Left ventricle myocardium inferior (tissue), 1 donor: ENCODE measurements at places on chromosomes 7 and 10.

DNA sequence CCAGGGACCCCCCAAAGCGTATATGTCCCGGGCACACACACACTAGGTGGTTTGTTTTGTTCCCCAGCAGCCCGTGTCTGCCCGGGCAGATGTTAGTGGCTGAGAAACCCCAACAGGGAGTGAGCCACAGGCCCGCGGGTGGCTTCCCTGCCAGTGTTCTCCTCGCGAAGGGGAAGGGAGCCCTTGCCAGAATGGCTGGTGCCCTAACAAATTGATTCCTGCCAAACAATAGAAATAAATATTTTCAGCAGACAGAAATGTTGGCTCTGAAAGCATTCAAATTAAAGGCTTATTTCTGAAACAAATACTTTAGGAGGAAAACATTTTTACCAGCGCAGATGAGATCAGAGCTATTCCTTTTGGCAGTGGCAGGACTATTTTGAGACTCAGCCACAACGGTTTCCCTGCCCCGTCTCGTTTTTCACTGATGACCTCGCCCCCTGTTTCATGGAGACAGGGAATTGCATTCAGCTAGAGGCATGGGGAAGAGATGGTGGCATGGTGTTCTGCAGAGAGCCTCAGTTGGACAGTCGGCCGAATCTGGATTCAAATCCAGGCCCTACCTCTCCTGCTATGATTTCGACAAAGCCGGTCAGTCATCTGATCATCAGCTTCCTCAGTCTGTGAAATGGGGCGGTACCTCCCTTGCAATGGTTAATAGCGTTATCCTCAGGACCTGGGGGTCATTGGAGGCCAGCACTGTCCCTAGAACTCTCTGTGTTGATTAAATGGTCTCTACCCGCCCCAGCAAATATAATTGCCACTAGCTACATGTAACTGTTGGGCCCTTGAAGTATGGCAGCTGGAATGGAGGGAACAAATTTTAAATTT, 84.5 kb downstream of the CUX1 start:
- H3K27me3 ChIP-seq = no peaks in the 10 kb centered on the region
- no peak overlapping the region for H3K4me3 ChIP-seq
- no peak for DNase-seq

DNA sequence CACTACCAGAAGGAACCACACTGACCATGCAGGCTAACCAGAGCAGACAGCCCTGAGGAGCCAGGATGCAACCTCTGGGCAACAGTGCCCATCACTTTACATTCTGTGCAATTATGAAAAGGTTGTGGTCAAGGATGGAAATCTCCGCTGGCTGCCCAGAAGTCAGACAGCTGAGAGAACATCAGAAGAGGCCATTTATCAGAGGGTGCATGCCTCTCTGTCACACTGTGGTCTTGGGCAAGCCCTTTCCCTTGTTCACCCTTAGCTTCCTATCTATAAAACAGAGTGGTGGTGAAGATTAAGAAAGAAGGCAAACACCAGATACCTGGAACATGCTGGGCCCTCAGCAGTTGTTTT, 120.7 kb upstream of the GDF10 start:
- no peak overlapping the region for H3K4me3 ChIP-seq
- no peak for DNase-seq
- H3K27ac ChIP-seq = no peak overlapping the region
- no peaks in the 10 kb centered on the region for H3K4me1 ChIP-seq
- H3K36me3 ChIP-seq = no peaks in the 10 kb centered on the region

GRCh38 chr10:44975431-44976331, 2.9 kb downstream of the DEPP1 start:
- H3K4me3 ChIP-seq = peak overlapping the region; percentile 90
- peak overlapping the region; percentile 96 for H3K27ac ChIP-seq
- H3K36me3 ChIP-seq = peaks cover 55% of the 10 kb centered on the region
- no peak for DNase-seq

- H3K36me3 ChIP-seq = no peaks in the 10 kb centered on the region
- H3K4me1 ChIP-seq = no peaks in the 10 kb centered on the region
- H3K27me3 ChIP-seq = peaks cover 55% of the 10 kb centered on the region
- no peak overlapping the region for H3K27ac ChIP-seq
- no peak overlapping the region for H3K4me3 ChIP-seq
- DNase-seq = no peak
These were observed 62.7 kb upstream of the CARD11 start for GRCh38 chr7:3106361-3106826.

DNA sequence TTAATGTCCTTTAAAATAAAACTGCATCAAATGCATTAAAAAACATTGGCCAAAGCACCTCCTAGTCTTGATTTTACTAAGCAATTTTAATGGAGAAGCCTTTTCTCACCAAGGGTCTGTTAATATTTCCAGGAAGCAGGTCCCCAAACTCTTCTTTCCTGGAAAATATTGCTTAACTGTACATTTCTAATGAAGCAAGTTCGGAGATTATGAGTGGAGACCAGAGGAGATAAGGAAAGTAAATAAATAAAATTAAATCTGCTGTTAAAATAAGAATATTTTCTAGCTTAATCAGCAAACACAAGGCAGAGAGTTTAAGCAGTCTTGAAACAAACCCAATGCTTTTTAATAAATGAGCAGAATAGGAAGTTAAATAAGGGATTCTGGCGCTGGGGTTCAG, 322.4 kb downstream of the PTEN start:
- H3K27ac ChIP-seq = no peak overlapping the region
- H3K4me3 ChIP-seq = no peak overlapping the region
- DNase-seq = no peak

DNA sequence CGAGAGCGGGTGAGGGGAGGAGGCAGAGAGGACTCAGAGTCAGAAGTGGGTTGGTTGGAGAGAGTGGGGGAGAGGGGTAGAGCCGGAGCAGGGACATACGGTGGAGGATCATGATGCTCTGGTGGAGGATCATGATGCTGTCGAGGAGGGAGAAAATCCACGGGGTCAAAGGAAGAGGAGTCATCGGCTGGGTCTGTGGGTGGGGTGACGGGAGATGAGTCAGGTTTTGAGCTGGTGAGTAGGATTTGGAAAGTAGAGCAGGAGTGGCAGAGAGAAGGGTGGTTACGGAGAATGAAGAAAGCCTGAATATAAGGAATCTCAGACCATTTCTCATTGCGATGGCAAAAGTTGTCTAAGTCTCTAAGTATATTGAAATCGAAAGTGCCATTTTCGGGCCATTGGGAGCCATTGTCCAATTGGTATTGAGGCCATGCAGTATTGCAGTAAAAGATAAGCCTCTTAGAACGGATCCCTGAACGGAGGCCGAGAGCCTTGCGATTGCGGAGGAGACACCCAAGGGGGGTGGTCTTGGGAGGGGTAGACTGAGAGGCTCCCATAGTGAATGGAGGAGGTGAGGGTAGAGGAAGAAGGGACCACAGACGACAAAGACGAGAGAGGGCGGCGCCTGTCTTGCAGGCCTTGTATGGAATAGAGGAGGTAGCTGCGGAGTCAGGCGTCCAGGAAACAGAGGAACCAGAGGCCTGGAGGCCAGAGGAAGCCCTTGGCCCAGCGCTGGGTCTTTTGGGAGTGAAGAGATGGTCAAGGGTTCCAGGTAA, 23.8 kb downstream of the SCIN start:
- no peaks in the 10 kb centered on the region for H3K4me1 ChIP-seq
- no peak for DNase-seq
- no peaks in the 10 kb centered on the region for H3K36me3 ChIP-seq
- no peak overlapping the region for H3K4me3 ChIP-seq
- H3K27me3 ChIP-seq = no peaks in the 10 kb centered on the region
- H3K27ac ChIP-seq = no peak overlapping the region

DNA sequence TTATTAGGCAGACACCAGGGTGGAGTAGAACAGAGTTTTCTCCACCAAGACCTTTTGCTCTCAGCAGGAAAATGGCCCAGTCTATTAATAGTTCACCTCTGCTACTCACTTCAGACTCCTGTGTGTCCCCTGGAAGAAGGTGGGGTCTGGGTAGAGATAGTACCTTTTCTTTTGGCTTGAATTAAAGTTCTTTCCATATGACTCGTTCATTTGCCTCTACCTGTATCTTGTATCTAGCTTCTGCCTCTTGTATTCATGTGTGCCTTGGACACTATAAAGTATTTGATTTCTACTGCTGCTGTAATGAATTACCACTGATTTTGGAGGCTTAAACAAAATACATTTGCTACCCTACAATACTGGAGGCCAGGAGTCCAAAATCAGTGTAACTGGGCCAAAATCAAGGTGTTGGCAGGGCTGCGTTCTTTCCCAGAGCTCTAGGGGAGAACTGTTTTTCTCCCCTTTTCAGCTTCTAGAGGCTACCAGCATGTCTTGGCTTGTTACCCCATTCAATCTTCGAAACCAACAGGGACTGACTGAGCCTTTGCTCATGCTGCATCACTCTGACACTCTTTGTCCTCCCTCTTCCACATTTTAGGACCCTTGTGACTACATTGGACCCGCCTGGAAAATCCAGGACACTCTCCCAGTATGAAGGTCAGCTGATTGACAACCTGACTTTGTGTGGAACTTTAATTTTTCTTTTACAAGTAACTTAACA, 155.6 kb upstream of the PRSS58 start:
- H3K4me3 ChIP-seq = no peak overlapping the region
- no peaks in the 10 kb centered on the region for H3K27me3 ChIP-seq
- no peak for DNase-seq
- H3K27ac ChIP-seq = no peak overlapping the region
- H3K4me1 ChIP-seq = no peaks in the 10 kb centered on the region

DNA sequence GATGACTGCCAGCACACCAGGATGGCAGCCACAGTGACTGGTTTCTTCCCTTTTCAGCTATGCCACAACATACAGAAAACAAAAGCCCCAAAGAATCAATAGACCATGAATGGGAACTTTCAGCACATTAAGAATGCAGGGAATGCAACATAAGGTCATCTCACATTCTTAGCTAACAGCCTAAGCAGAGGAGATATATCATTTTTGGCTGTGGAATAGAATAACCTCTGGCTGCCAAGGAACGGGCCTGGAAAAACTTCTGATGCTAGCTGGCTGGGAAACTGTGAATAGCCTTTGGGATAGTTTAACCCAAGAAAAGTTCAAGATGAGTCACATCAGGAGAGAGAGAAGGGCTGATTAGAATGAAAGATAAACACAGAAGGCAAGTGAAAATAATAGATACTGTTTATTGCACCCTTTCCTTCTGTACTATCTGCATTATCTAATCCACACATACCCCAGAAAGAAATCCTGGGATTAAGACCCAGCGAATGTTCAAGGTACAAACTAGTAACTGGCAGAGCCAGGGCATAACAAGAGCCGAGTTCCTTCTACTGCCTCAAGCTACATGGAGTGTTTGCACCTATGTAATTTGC, 169.2 kb downstream of the SEMA3A start:
- H3K4me1 ChIP-seq = peaks cover 37% of the 10 kb centered on the region
- H3K36me3 ChIP-seq = no peaks in the 10 kb centered on the region
- H3K27me3 ChIP-seq = no peaks in the 10 kb centered on the region
- DNase-seq = no peak
- no peak overlapping the region for H3K27ac ChIP-seq

DNA sequence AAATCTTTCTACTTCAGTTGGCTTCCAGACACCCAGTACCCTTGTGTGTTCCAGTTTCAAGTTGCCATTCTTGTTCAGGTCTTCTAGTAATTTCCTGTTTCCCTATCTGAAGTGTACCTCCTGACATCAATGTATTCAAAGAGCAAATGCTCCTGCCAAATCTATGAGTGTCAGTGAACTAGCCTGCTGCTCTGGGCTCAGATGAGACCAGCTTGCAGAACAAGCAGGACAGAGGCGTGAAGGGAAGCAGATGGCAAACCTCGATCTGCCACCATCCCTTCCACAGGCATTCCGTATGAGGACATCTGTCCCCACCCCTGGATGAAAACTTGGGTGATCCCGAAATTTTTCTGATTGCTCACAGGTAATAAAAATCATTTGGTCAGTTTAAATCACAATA, 4.4 kb upstream of the MPP7 start:
- no peak for DNase-seq
- no peaks in the 10 kb centered on the region for H3K36me3 ChIP-seq
- peaks cover 33% of the 10 kb centered on the region for H3K27me3 ChIP-seq
- H3K4me3 ChIP-seq = no peak overlapping the region
- H3K4me1 ChIP-seq = peaks cover 28% of the 10 kb centered on the region

- H3K4me1 ChIP-seq = peaks cover 10% of the 10 kb centered on the region
- DNase-seq = no peak
- no peaks in the 10 kb centered on the region for H3K27me3 ChIP-seq
- no peak overlapping the region for H3K27ac ChIP-seq
- H3K4me3 ChIP-seq = no peak overlapping the region
These were observed 75.1 kb downstream of the NOD1 start for GRCh38 chr7:30403477-30403876.

GRCh38 chr7:148155826-148156225, 434.7 kb upstream of the C7orf33 start:
- H3K4me1 ChIP-seq = peaks cover 18% of the 10 kb centered on the region
- no peak overlapping the region for H3K27ac ChIP-seq

- peaks cover 80% of the 10 kb centered on the region for H3K27me3 ChIP-seq
- no peak overlapping the region for H3K27ac ChIP-seq
- no peak overlapping the region for H3K4me3 ChIP-seq
- DNase-seq = no peak
These were observed 44.9 kb upstream of the KCNMA1 start for GRCh38 chr10:77682393-77683087.

DNA sequence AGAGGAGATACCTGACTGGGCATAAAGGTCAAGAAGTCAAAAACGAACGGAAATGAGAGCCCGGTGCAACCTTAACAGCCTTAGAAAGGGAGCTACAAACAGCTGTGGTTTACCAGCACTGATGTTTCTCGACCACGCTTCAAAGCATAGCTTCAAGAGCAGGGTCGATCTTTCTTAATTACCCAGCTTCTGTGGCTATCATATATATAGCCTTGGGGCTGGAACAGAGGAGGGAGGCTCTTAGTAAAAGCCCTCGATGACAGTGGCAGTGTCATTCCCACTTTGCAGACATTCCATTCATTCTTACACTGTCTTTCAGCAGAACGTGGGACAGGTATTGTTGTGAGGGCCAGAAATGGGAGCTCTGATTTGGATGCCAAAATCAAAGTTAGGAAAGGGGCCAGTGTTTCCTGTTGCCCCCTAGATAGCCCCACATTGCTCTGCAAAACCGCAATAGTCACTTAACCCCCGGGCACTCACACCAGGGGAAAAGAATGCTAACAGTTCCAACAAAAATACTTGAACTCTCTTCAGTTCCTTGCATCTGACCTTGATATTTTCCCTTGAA, 141.5 kb downstream of the MTPAP start:
- H3K27me3 ChIP-seq = no peaks in the 10 kb centered on the region
- no peak for DNase-seq
- H3K4me3 ChIP-seq = no peak overlapping the region
- no peaks in the 10 kb centered on the region for H3K4me1 ChIP-seq
- no peaks in the 10 kb centered on the region for H3K36me3 ChIP-seq
- no peak overlapping the region for H3K27ac ChIP-seq

GRCh38 chr10:58920655-58921003, 255.8 kb upstream of the PHYHIPL start:
- no peak overlapping the region for H3K4me3 ChIP-seq
- no peaks in the 10 kb centered on the region for H3K36me3 ChIP-seq
- no peak for DNase-seq
- H3K27me3 ChIP-seq = no peaks in the 10 kb centered on the region
- H3K27ac ChIP-seq = peak overlapping the region; percentile 35
- H3K4me1 ChIP-seq = peaks cover 25% of the 10 kb centered on the region
